NB4 (cell line): ENCODE measurements at places on chromosomes 7 and 10.

GRCh38 chr10:51314481-51314880 is 240.2 kb downstream of the PRKG1 start:
- no peak for DNase-seq

GRCh38 chr10:71776481-71776925 is 3.2 kb upstream of the VSIR start:
- peak; percentile 89 for DNase-seq

DNA sequence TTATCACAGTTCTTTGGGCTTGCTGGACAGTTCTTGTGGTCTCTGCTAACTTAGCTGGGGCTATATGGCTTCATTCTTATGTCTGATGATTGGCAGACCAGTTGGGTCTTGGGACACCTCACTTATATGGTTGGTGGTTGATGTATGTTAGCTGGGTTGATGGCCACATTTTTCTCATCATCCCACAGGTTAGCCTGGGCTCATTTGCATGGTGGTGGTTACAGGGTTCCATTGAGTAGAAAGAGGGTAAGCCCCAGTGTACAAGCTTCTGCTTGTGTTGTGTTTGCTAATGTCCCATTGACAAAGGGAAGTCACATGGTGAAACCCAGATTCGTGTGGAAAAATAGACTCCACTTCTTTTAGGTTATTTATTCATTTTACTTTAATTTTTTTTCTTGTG is 40.6 kb downstream of the TMEM60 start:
- no peak for DNase-seq

- DNase-seq: peak; percentile 25
Measured at GRCh38 chr10:62842983-62843382, 26.8 kb upstream of the EGR2 start.

DNA sequence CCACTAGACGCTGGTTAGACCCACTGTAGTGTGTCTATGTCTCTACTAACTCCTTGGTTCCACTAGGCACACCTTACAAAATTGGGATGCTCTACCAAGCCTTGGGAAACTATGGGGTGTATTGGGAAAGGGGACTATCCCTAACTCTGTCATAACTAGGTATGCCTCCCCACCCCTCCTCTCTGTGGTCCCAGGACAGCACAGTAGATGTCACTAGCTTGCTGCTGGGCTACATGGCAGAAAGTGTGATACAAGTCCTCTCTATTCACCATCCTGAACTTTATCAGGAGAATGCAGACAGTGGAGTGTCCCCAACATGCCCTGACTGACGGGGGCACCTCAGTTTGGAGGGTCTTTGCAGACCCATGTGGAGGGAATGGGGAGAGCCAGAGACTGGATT is 30.3 kb upstream of the TMEM273 start:
- no peak for DNase-seq

- DNase-seq: no peak
Measured at GRCh38 chr10:90575125-90575524, 282.7 kb downstream of the HTR7 start.

DNA sequence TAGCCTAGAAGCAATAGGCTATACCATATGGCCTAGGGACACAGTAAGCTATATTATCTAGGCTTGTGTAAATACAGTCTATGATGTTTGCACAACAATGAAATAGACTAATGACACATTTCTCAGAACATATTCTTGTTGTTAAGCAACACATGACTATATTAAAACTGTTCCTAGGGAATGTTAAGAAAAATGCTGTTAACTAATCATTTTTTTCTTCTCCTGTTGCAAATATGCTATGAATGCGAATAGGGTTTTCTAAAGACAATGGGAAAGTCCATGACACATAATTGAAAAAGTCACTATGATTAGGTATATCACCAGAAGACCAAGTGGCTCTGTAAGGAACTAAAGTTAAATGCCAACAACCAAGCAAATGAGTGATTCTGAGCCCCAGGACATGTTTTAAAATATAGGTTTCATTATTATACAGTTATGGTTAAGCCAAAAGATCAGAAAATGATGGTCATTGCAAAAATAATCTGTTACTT is 454.0 kb upstream of the SORCS1 start:
- DNase-seq: no peak

DNA sequence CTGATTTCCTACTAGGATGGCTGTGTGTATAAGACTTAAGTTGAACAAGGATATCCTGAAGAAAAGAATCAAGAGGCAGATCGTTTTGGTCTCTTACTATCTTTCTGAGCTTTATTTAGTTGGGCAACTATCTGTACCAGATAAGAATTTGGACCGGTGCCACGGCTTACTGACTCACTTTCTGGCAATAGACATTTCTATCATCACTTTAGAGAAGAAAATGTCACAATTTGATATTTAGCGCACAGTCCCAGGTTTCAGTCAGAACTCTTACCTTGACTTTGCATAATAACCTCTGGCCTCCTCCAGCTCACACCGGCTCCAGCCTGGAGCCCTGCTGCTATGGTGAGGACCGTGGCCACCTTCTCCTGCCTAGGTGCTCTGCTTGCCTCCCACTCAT is 218.2 kb upstream of the MDFIC start:
- DNase-seq: no peak

DNA sequence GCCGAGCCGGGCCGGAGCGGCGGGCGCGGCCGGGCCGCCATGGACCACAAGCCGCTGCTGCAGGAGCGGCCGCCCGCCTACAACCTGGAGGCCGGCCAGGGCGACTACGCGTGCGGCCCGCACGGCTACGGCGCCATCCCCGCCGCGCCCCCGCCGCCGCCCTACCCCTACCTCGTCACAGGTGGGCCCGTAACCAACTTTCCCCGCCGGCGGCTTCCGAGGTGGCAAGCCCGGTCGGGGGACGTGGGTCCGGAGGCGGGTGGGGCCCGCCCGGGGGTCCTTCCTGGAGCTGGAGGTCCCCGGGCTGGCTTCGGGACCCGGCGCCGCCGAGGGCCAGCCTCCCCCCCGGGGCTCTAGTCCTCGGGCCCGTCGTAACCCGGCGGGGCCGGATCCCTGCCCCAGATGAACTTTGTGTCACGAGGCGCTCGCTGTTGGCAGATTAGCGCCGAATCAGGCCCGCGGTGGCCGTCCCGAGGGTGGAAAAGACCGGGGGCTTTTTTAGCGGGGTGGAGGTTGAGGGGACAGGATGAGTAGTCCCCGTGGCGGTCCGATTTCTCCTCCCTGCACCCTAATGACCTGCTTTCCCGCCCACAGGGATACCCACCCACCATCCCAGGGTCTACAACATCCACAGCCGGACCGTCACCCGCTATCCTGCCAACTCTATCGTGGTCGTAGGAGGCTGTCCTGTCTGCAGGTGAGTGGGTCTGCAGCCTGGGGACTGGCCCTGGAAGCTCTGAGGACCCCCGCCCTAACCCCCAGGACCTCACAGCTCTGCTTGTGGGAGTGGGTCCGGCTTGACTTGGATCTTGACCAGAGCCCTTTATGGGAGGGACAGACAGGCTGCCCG is 496 bp downstream of the BRI3 start:
- DNase-seq: peak; percentile 36

- DNase-seq: no peak
Measured at GRCh38 chr7:32658467-32658869, 163.2 kb downstream of the AVL9 start.

DNA sequence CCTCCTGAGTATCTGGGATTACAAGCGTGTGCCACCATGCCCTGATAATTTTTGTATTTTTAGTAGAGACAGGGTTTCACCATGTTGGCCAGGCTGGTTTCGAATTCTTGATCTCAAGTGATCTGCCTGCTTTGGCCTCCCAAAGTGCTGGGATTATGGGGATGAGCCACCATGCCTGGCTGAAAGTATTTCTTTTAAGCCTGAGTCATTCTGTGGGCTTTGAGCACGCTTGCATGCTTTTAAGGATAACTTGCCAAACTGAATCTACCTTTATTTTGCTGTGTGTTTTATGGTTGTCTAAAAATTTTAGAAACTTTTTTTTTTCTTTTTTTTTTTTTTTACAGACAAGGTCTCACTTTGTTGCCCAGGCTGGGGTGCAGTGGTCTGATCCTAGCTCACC is 33.2 kb downstream of the CNNM2 start:
- DNase-seq: no peak

- DNase-seq: no peak
Measured at GRCh38 chr7:116801092-116801710, 61.2 kb upstream of the CAPZA2 start.

DNA sequence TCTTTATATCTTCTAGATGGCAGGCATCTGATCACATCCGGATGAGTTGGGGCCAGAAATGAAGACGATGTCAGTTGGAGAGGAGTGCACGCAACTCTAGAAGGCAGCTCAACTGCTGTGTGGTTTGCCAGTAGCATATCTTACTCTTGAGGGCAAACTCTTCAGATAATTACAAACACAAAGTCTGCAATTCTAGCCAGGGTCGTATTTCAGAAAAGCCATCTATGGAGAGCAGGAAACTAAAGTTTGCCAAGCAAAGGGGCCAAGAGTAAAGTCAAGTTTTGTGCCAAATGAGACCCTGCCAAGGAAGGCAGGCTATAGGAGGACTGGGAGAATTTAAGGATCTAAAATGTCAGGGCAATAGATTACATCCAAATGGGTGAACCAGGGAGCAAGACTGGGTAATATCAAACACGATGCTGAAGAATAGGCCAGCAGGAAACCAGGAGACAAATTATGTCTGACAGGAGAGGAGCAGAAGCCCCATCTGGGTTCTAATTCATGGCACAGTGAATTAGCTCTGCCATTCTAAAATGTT is 312.5 kb upstream of the SEMA3C start:
- no peak for DNase-seq

GRCh38 chr7:140074780-140075179 is 12.0 kb upstream of the PARP12 start:
- no peak for DNase-seq

- DNase-seq: no peak
Measured at GRCh38 chr10:72087392-72087968, 871 bp downstream of the SPOCK2 start.

- DNase-seq: no peak
Measured at GRCh38 chr10:33706746-33707145, 372.3 kb upstream of the NRP1 start.

DNA sequence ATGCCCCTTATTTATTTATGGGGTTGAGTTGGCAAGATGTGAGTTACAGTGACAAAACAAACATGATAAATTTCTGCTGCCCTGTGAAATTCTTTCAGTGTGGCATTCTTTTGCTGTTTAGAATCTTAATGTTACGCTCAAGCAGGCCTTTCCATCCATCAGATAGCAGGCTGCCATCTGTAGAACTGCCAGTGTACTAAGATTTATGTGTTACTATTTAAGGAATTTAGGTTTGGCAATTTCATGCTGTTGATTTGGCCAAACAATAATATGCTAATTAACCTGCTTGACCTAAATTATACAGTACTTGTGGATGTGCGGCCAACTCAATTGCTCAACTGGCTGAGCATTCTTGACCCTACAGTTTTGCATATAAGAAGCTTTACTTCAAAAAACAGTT is 477.7 kb upstream of the TPK1 start:
- DNase-seq: no peak

DNA sequence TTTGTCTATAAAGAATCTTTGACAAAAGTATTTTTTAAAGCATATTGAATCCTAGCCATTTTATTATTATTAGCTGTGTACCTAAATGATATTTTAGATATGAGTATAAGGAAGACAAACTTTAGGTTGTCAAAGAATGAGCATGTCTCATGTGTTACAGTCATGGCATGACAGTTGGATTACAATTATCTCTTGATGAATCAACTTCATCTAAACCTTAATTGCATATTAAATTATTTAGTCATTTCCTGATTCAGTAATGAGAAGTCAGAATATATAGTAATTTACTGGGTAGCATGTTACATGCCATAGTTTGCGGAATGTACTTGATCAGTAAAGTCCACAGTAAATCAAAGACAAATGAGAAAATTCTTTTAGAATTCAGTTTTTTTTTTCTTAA is 59.2 kb downstream of the MAPK8 start:
- no peak for DNase-seq

DNA sequence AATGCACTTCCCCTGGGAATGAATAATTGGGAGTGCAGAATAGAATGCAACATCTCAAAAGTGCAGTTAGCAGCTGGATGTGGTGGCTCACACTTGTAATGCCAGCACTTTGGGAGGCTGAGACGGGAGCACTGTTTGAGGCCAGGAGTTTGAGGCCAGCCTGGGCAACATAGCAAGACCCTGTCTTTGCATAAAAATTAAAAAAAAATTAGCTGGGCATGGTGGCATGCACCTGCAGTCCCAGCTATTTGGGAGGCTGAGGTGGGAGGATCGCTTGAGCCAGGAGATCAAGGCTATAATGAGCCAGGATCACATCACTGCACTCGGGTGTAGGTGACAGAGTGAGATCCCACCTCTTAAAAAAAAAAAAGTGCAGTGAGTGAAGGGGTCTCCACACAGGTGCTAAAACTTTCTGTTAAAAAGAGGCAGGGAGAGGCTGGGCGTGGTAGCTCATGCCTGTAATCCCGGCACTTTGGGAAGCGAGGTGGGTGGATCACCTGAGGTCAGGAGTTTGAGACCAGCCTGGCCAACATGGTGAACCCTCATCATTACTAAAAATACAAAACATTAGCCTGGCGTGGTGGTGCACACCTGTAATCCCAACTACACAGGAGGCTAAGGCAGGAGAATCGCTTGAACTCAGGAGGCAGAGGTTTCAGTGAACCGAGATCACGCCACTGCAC is 13.5 kb upstream of the ZMIZ1 start:
- DNase-seq: no peak

GRCh38 chr10:23173214-23174073 is 18.7 kb upstream of the PTF1A start:
- DNase-seq: no peak

DNA sequence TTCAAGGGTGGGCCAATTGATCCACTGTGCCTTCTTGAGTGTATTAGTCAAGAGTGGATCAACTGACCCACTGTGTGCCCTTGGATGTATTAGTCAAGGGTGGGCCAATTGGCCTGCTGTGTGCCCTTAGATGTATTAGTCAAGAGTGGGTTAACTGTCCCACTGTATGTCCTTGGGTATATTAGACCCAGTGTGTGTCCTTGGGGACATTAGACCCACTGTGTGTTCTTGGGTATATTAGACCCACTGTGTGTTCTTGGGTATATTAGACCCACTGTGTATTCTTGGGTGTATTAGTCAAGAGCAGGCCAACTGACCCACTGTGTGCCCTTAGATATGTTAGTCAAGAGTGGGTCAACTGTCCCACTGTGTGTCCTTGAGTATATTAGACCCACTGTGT is 601.8 kb downstream of the TYW1 start:
- no peak for DNase-seq

DNA sequence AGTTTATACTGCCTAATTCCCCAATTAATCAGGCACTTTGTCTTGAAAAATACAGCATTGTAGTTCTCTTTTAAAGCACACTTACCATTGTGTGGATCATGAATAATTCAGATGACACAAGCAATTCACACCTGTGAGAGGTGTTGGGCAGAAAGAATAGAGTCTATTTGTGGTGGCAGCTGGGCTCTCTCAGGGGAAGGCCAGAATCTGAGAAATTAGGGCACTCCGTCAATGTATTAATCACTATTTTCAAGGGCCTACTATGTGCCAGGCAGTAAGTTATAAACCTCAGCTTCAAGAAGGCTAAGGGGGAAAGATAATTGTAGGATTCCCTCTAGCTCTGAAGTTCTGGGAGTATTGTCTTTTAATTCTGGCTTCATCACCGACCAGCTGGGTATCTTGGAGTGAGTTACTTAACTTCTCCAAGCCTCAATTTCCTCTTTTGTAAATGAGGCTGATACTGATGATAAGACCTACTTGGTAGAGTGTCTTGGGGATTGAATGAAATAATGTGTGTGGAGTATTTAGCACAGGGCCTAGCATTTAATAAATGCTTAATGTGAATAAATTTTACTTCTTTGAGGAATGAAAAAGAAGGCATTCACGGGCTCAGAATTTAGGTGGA is 2.5 kb downstream of the CHN2 start:
- no peak for DNase-seq
